ENCODE measurements at places on chromosomes 5 and 9.

- no peak for DNase-seq
Observed at GRCh38 chr5:6722015-6722414, 8.8 kb downstream of the TENT4A start.

DNA sequence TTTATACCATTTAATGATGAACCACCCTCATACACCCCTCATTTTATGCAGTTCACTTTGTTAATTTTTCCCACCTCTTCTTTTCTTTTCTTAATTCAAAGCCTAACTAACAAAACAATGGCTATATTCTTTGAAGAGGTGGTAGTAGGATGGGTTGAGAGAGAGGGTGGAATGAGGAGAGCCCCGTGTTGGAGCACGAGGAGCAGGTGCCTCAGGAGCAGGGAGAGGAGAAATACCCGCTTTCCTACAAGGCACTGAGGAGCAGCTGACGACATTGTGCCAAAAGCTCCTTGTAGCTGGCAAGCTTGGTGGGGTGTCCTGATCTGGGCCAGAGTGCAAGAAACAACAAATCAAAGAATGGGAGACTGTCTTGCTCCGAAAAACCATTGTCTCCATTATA is 129.6 kb downstream of the HTR4 start:
- DNase-seq, result no peak

- DNase-seq, result no peak
Observed at GRCh38 chr5:67483453-67484030, 286.9 kb upstream of the CD180 start.

- no peak for DNase-seq
Observed at GRCh38 chr5:97547999-97548738, 365.1 kb upstream of the RIOK2 start.

DNA sequence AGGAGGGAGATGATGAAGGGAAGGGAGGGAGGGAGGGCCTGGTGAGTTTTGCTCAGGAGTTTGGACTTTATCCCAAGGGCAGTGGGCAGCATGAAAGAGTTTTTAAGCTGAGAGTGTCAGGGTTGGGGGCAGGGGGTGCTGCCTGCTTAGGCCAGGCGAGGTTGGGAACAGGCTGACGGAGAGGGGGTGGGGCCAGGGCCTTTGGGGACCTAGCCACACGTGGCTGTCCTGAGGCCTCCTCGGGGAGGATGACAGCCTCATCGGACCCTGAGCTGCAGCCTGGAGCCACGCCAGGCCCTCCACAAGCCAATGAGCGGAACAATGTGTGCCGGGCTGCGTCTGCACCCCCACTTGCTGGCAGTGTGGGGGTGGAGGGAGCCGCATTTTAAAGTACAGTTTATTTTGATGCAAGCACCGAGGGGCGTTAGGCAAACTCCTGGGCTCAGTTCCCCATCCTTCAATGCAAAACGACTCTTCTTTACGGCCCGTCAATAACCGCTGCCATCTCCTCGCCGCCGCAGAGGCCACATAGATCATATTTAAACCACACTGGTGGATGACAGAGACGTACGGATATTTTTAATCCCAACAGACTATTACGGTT is 5.3 kb upstream of the RXRA start:
- no peak for DNase-seq

GRCh38 chr5:464446-464842 is 21.5 kb downstream of the EXOC3 start:
- no peak for DNase-seq

DNA sequence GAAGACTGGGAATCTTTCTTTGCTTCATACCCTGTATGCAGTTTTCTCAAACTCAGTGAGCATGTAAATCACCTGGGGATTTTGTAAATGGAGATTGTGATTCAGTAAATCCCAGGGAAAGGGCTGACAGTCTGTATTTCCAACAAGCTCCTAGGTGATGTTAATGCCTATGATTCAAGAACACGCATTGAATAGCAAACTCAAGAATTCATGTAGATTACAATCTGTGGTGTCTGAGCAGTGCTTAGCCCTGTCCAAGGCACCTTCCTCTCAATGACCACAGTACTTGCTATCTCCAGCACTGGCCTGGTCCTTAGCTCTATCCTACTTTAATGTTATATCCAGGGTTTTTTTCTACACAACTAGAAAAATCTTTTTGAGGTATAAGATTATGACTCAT is 721.4 kb upstream of the MEF2C start:
- no peak for DNase-seq

- no peak for DNase-seq
Observed at GRCh38 chr5:55925181-55925580, 69.6 kb downstream of the IL6ST start.

DNA sequence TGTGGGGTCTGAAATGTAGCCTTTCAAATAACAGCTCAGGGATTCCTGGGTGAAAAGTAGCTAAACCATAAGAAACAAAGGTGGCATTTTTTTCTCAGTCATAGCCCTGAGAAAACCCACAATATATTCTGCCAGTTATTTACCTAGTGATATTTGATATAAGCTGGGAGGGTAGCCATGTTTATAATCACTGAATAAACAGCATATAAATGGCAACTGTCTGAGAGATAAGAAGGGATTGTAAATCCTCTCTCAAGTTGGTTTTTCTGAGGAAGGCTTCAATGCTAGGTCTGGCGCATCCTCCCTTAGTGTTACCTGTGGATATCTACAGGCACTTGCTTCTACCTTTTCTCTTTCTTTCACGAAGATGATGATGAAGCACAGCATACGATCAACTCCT is 1080.5 kb upstream of the DMAC1 start:
- no peak for DNase-seq

GRCh38 chr5:167820101-167820990 is 471.1 kb upstream of the WWC1 start:
- DNase-seq, result no peak

GRCh38 chr9:125626187-125626586 is 80.8 kb downstream of the MAPKAP1 start:
- DNase-seq, result no peak

DNA sequence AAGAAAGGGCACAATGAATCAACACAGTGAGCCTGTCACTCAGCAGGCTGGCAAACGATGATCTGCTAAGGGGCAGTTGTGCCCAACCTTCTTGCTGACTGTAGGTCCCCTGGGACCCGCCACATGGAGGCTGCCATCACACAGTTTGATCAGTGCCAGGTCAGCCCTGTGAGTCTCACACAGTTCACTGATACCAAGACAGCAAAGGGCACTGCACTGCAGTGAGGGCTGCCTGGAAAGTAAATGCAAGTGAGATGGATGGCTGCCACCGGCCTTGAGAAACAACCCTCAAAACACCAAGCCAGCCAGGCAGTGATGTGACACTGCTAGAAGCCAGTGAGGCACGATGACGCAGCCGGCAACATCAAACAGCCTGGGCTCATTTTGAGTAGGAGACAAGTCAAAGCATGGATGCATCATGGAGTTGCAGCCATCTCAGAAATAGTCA is 30.3 kb downstream of the FOXD1 start:
- no peak for DNase-seq

DNA sequence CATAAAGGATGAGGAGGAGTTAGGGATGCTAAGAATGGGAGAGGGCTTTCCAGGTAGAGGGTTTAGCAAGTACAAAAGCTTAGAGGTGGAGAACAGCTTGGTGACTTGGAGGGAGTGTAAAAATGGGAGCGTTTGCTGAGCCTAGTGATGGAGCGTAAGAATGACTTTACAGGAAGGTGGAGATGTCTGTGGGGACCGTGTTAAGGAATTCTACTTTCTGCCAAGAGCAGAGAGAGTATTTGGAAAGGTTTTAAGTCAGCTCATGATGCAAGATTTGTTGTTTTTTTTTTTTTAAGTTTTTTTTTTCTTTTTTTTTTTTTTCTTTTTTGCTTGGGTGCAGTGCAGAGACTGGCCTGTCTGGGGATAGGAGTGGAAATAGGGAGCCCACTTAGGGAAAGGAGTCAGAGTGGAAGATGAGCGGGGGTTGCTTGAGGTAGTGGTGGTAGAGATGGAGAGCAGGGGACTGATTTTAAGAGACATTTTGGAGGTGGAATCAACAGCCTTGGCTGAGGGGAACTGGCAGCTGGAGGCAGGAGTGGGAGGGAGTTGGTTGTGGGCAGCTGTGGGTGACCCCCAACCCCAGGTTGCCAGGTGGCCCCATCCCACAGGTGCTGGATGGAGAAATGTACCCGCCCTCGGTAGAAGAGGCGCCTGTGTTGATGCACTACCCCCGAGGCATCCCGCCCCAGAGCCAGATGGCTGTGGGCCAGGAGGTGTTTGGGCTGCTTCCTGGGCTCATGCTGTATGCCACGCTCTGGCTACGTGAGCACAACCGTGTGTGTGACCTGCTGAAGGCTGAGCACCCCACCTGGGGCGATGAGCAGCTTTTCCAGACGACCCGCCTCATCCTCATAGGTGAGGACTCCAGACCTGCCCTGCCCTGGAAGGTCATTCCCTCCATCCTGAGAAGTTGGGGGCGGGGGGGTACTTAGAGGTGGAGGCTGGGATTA is 12.4 kb downstream of the PTGS1 start:
- no peak for DNase-seq

DNA sequence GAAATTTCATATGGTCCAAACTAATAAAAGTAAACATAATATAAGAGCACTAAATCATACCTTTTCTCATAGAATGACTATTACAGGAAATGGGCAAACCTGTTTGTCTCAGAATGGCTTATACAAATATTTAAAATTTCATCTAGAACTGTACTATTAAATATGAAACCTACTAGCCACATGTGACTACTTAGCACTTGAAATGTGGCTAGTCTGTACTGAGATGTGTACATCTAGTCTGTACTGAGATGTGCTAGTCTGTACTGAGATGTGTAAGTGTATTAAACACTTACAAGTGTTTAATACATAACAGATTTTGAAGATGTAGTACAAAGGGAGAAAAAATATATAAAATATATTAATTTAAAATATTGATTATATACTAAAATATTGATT is 22.4 kb downstream of the ABITRAM start:
- DNase-seq, result no peak

DNA sequence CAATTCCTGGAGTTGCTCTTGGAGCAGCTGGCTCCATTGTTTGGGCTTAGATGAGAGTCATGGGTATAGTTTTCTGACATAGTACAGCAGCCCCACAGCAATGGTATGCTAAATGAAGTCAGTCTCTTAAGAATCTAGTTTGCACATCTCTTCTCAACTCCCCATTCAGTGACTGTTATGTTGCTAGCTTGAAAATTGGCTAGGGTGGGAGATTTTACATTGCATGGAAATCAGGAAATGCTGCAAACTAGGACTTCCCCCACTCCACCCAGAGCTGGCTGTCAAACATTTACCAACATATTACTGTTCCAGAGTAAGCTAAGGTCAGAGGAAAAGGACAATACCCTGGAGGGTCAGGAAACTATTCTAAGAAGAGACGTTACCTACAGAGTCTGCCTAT is 17.6 kb upstream of the FCHO2 start:
- DNase-seq, result no peak

DNA sequence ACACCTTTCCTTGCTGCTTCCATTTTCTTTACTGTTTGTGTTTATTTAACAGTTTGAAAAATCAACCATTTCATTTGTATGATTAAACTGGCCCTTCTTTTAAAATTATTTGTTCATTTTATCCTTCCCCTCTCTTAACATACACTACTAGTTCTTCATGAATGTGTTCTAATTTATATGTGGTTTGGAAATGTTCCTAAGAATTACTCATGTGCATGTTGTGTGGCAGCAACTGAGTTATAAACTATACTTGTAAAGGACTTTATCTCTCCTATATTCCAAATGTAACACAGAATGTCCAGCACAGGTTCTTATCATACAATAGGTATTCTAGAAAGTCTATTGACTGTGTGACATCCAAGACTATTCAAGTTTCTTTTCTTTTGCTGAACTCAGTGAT is 358.2 kb upstream of the MEF2C start:
- no peak for DNase-seq

- DNase-seq, result no peak
Observed at GRCh38 chr9:134519375-134520070, 122.1 kb upstream of the COL5A1 start.

DNA sequence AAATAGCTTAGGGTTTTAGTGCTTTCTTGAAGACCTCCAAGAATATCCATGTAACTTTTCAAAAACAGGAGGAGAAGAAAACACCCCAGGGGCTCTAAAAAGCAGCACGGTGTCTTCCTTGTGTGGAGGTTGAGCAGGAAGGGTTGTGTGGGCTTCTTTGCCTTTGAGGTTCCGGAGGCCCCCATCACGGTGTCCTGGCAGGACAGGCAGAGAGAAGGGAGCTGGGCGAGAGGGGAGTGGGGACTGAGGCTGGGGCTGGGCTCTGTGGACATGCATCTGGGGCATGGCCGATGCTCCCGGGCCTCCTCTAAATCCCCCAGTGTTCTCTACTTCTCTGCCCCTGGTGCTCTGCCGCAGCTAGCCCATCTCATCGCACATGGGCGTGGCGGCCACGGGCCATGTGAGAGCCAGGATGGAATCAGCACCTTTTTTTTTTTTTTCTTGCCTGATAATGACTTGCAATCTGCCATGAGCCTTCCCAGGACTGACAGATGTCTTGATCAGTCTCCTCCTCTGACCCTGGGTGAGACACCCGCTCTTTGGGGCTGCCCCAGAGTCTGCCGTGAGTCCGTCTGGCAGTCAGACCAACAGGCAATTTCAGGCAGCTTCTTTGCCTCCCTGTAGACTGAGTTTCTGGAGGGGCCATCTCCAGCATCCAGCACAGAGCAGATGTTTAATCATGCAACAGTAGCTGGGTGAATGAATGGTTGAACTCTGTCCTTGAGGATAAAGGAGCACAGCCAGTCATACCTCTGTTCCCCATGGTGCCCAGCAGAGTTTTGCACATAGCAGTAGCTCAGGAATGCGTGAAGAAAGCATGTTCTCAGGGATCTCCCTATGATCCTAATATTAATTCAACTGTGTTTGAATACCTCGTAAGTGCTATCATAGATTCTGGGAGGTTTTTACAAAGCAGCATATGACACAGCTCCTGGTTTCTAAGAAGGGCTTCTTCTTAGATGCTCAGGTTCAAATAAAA is 12.1 kb downstream of the CXCL14 start:
- no peak for DNase-seq

GRCh38 chr9:84169240-84169639 is 171.3 kb downstream of the SLC28A3 start:
- no peak for DNase-seq

- DNase-seq, result no peak
Observed at GRCh38 chr9:118384531-118385100, 680.4 kb downstream of the TLR4 start.

- no peak for DNase-seq
Observed at GRCh38 chr9:18566121-18566520, 92.2 kb downstream of the ADAMTSL1 start.

GRCh38 chr5:156237361-156237760 is 89.6 kb upstream of the SGCD start:
- DNase-seq, result no peak

- no peak for DNase-seq
Observed at GRCh38 chr9:2424619-2425033, 197.0 kb upstream of the VLDLR start.
